ENCODE measurements at places on chromosomes 6 and 20.

DNA sequence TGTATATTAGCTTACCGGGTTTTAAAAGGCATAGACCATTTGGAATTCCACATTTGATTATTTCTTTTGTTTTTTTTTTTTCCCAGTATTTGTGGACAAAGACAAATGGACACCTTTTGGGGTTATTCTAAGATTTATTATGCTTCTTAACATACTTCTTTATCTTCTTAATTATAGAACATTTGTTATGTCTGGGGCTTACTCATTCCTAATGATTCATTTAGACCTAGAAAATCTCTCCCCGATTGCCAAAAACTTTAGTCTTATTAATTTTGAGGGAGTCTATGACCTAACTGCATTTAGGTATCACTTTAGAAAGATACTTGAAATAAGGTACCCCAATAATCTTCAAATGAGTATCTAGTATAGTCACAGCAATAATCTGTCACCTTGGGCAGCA, 170.7 kb upstream of the PREP start:
- no peak for DNase-seq

- DNase-seq: no peak
Observed at GRCh38 chr6:71396410-71396801, 107.8 kb downstream of the OGFRL1 start.

DNA sequence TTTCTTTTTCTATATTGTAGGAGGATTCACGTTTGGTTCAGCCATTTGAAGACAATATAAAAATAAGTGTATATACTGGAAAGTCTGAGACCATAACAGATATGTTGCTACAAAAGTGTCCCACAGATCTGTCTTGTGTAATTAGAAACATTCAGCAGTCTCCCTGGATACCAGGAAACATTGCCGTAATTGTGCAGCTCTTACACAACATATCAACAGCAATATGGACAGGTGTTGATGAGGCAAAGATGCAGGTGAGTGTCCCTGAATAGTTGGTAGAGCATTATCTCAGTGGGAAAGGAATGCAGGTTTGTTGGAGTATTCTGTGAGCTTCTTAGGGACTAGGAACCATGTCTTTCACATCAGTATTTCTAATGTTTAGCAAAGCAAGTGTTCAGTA, 18.3 kb upstream of the ADGRF4 start:
- DNase-seq: no peak

DNA sequence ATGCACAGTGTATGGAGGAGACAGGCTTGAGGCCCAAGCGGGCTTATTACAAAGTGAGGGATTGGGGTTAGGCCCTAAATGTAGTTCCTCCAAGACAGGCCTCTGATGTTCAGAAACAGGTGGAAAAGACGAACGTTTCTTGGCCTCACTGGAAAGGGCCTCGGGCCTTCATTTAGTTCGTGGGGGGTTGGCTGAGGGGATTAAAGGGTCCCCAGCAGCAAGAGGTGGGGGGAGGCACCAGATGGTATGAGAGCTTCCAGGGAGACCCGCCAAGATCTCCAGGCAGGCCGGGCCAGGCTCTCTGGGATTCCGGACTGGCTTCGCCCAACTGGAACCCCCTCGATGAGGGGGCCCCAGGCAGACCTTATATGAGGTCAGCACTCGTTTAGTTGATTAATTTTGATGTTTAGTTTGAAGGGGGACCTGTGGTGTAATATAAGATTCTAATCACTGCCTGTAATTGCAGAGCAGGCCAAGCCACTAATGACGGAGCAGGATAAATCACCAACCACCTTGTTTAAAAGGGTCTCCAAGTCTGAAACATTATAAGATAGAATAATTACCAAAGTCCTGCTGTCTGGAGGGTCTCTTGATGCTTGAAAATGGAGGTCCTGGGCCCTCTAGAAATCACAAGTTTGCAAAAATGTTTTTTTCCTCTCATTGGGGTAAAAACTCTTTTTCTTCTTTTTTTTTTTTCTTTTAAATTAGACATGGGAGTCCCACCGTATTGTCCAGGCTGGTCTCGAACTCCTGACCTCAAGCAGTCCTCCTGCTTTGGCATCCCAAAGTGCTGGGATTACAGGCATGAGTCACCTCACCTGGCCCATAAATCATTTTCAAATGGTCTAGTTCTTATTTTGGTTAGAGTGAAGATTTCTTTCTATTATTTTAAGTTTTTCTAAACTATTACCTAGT, 2.2 kb downstream of the HMGA1 start:
- DNase-seq: no peak

GRCh38 chr6:166772518-166772917, 145.5 kb upstream of the RPS6KA2 start:
- no peak for DNase-seq

- DNase-seq: no peak
Observed at GRCh38 chr6:11706171-11706570, 72.4 kb downstream of the ADTRP start.

- DNase-seq: no peak
Observed at GRCh38 chr6:150448221-150448620, 79.4 kb downstream of the IYD start.

DNA sequence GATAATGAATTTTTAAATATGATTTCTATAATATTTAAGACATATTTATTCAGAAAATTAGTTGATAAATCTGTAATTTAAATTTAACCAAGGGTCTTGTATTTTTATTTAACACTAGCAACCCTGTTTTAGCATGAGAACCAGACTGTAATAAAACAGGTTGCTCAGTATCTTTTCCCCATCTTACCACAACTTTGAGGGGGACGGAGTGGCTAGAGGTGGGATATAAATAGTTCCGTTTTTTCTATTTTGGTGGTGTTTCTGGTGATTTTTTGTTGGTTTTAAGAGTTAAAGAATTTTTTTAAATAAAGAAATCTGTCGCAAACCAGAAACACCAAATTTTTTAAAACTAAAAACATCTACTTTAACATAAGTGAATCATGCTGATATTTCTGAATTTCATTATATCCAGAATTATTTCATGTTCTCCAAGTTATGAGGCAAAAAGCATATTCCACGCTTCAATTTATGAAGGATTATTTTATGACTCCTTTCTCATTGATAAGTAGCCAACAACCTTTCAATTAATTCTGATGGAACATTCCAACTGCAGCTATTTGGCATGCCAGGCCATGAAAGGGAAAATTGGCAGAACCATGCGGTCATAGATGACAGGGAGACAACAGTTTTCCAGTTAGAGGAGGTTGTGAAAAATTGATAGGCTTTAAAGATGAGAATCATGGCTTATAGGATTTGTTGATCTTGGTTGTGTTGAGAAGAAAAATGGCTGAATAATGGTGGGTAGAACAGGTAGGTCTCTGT, 151.9 kb upstream of the CARMIL1 start:
- no peak for DNase-seq

DNA sequence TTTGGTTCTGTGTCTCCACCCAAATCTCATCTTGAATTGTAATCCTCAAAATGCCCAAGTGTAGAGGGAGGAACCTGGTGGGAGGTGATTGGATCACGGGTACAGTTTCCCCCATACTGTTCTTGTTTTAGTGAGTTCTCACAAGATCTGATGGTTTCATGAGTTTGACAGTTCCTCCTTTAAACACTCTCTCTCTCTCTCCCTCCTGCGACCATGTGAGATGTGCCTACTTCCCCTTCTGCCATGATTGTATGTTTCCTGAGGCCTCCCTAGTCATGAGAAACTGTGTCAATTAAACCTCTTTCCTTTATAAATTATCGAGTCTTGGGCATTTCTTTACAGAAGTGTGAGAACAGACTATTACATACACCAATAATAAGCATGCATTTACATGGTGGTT, 12.1 kb upstream of the EYS start:
- no peak for DNase-seq

GRCh38 chr6:4459996-4460395, 316.2 kb upstream of the CDYL start:
- no peak for DNase-seq

DNA sequence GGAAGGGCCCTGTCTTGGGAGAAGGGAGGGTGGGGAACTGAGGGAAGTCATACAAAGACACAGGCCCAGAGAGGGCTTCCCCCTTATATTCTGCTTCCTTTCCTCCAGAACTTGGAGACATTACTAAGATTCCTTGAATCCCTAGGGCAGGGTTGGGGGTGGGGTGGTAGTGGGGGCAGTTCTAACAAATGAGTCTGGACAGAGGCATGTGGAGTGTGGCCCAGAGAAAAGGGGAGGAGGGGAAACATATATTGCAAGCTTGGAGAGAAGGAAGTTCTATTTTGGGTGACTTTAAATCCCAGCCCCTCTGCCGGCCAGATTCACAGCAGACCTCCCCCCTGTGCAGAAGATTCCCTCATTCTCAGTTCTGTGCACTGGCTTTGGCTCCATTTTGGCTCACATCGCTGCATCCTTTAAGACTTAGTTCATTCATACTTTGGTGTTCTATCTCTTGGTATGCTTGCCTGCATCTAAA, 43.7 kb downstream of the DAAM2 start:
- DNase-seq: no peak

- DNase-seq: no peak
Observed at GRCh38 chr6:7917729-7918128, 7.1 kb upstream of the TXNDC5 start.

DNA sequence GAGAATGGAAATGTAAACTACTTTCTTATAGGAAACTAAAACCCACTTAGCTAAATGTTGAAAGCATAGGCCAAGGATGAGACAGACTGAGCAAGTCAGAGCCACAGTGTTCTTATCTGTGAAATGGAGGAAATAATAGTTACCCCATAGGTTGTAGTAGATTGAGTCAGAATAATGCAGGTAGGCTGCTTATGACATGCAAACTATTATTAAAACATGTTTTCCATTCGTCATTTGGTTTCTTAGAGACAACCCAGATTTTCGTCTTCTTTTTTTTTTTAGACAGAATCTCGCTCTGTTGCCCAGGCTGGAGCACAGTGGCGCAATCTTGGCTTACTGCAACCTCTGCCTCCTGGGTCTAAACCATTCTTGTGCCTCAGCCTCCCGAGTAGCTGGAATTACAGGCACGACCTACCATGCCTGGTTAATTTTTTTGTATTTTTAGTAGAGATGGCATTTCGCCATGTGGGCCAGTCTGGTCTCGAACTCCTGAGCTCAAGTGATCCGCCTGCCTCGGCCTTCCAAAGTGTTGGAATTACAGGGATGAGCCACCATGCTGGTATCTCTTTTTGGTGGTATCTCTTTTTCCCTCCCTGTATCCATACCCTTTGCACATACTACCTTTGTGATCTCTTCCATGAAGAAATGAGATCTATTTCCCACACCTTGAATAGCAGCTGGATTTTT, 196.5 kb upstream of the ZNF217 start:
- no peak for DNase-seq
